ENCODE measurements at places on chromosomes 2 and 18.

GRCh38 chr2:86621280-86621943 is 2.3 kb downstream of the RNF103 start:
- peak; percentile 33 for DNase-seq

DNA sequence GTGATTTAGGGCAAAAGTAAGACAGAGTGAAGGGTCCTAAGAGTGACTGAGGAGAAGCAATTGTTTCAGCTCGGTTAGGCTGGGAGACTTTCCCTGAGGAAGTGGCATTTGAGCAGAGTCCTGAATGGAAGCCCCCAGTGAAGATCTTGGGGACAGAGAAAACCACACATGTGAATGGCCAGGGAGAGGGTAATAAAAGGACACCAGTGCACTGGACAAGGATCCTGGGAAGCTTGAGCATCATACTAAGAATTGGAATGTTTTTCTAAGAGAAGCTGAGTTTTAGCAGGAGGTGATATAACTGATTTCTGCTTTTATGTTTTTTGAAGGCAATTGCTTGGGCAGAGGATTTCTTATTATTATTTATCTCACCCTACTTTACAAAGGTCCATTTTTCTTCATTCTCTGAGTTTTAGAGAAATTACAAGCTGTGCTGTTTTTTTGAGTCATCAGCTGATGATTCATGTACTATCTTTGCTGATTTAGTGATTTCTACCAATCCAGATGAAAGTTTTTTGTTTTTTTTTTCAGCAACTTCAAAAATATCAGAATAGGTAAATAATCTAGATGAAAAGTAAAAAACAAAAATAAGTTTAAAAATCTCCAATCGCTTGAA is 43.5 kb downstream of the MFSD6 start:
- no peak for DNase-seq

- DNase-seq = no peak
Observed at GRCh38 chr2:127552336-127552735, 16.9 kb downstream of the MYO7B start.

GRCh38 chr18:78984941-78985784 is 5.5 kb downstream of the SALL3 start:
- DNase-seq = no peak

DNA sequence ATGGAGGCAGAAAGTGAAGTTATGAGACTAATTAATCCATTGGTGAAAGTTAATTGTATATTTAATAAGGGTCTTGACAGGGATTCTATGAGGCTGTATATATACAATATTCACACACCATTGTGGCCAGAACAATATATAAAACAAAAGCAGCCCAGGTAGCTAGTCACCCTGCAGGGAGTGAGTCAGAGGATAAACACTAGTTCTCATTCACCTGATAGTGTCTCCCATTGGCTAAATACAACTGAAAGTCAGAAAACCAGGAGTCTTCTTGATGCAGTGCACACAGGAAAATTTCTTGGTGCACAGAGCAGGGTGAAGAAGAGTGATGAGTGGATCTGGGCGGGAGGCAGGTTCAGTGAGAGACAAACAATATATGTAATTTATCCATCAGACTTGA is 465.2 kb downstream of the ERBB4 start:
- DNase-seq = no peak

DNA sequence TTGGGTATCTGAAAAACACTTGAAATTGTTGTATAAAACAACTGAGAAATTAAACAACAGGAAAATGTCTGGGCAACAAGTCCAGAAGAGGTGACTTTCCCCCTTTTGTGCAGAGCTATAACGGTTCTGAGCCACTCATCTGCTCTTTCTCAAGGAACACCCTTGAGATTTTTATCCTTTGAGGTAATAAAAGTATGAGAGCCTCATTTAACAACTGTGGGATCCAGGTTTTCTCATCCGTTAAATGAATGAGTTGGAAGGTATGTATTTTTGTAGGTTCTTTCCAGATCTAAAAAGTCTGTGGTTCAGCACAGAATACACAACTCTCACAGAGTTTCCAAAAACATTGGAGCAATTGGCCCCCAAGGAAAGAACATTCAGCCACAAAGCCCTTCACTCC is 93.0 kb downstream of the ANKRD44 start:
- DNase-seq = no peak

Measured in C1 segment of cervical spinal cord (tissue), 14 donors.